ENCODE measurements at places on chromosomes 6 and 20.

DNA sequence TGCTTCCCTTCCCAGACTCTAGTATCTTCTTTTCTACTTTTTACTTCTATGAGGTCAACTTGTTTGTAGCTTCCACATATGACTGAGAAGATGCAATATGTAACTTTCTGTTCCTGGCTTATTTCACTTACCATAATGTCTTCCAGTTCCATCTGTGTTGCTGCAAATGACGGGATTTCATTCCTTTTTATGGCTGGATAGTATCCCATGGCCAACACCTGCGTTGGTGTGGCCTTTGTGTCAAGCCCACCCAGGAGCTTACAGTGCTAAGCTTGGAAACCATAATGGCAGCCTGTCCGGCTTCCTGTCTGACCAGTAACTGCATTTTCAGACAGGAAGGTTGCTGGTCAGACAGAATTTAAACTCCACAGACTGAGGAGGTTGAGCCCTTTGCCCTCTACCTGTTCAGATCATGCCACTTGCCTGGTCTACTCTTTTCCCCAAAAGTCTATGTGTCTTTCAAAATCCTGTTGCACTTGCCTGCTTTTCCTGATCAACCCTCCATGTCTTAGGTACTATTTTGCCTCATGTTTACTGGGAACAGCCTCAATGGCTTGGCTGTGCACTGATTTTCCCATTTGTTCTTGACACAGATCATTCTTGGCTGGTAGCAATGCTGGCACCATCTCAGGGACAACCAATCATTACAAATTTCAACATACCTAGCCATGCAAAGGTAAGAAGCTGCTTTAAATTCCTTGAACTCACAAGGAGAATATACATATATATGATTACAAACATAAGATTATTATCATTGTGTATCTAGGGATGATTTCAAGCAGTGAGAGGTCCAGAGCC is 114.3 kb upstream of the PLEKHG1 start:
- DNase-seq, result no peak

DNA sequence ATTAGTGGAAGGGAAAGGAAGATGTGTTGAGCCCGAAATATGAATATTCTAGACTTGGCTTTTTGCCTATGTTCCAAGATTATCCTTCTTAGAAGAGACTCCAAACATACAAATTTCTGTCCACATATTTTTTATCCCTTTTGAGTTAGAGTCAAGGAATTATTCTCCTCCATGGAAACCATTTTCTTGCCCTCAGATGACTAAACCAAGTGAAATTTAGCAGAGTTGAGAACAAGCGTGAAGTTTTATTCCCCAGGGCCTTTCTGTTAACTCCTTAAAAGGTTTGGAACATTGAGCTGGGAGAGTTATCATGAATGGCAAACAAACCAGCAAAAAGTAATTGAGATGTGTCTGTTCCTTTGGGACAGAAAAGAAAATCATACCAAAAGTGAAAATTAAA is 286.1 kb upstream of the PLCB4 start:
- DNase-seq, result no peak

- DNase-seq, result no peak
These were observed 661.4 kb downstream of the EPHA7 start for GRCh38 chr6:92757925-92758324.

GRCh38 chr6:110971468-110971867 is 10.4 kb upstream of the RPF2 start:
- DNase-seq, result no peak

DNA sequence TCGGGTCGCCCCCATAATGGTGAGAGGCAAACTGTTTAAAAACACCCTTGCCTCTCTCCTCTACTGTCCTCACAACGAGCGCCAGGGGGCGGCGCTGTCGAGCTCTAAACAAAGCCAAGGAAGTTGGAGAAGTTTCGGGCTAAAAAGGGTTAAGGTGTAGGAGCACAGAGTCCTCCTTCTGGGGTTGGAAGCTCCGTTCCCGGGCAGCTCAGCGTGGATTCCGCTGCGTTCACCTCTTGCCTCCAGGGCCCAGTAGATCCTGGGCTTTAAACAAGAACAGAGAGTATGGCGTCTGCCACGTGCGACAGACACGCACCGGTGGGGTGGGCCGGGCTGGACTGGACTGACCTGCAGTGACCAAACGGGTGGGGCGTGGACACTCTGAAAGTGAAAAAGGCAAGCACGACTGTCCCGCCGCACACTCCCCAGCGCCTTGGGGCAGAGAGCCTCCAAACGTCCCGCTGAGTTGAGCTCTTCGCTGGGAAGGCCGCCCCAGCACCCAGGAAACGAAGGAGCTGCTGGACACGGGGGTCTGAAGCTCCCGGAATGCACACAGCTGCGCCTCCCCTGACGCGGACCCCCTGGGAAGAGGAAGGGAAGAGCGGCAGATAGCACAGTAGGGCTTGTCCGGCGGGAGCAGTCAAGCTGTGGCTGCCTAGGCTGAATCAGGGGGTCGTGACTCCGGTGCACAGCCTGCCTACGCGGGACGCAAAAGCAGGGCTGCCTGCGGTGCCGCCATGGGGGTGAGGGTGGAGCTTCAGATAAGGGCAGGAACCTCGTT is 1.6 kb upstream of the THBD start:
- DNase-seq, result no peak

- no peak for DNase-seq
These were observed 1.2 kb downstream of the DUSP22 start for GRCh38 chr6:293193-294174.

DNA sequence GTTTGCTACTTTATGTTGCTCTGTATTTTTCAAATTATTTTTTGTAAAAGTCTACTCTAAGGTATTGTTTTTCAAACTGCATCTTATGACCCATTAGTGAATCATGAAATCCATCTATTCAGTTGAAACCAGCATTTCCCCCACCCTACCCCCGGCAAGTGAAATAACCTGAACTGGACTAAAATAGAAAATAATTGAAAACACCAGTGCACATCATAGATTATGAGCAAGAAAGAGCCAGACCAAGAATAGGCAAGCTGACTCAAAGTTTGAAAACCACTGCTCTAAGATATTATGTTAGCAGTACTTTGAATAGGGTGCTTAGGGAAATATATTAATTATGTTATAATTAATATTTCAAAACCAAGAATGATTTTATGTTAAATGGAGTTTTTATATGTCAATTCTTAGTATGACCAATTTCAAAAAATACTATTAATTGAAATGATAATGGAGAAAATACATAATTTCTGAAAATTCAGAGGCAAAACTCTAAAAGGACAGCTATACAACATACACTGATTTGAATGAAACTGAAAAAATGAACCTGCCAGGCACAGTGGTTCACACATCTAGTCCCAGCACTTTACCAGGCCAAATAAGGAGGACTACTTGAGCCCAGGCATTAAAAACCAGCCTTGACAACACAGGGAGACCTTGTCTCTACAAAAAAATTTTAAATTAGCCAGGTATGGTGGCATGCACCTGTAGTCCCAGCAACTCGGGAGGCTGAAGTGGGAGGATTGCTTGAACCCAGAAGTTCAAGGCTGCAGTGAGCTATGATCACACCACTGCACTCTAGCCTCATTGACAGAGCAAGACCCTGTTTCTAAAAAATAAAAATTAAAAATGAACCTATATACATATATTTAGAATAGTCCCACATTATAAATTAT is 112.0 kb downstream of the CDK19 start:
- DNase-seq, result no peak

DNA sequence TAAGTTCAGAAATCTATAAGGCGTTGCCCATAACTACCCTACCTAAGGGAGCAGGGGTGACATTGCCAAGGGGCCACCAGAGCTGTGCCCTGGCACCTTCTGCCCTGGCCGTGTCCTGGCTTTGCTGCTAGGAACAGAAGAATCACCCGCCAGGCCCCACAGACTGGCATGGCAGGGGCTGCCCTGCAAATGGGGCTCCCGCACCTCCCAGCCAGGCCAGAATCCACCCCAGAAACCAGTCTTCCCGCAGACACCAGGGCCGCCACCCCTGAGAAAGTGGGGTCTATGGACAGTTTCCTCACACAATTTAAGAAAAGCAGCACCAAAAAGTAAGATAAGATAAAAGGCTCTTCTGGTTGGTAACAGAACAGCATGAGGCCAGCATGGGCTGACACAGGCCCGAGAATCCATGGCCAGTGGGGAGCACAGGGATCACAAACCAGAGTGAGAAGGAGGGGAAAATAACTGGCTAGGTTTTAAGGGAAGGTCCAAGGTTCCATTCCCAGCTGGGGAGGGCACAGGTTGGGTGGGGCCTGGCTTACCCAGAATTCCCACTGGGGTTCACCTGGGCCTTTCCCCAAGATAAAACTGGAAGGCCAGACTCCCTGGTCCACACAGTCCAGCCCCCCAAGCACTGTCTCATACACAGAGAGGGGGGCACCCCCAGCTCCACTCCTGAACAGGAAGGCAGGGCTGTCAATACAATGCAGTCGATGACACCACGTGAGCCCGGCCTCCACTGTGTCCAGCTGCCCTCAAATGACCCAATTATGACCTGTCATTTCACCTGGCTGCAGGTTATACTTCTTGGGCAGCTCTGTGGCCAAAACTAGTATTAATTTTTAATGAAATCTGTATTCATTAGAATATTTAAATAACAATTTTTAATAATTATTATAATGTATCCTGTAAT is 59.4 kb downstream of the PYGB start:
- DNase-seq, result no peak

DNA sequence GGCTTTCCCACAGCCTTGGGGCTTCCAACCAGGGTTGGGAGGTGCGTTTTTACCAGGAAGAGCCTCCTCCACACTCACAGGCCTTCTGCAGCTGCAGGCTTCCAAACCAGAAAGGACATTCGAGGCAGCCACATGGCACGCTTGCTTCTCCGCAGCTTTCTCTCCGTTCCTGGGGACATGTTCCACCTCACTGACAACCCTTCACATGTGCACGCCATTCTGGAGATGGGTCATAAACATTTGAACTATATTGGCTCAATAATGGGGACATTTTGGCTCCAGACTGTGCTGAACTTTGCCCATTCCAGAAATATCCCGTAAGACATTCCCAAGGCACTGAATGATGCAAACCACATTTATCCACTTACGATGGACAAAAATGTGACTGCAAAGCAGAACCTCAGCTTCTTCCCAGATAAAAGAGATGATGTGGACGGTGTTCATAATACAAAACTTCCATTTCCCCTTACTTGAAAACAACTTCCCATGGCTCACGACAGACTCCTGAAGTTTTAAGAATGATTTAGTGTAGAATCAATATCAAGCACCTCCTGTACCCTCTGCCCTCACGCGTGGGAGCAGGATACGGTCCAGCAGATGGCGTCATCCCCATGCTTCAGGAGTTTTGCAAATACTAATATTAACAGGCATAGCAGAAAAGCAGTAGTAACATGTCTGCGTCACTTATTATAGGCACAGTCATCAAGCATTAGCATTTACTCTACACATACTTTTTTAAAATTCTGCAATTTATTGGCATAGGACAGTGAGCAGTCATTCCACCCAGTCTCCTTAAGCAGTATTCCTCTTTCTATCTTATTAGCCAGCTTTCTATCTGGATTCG is 25.4 kb upstream of the FOXF2 start:
- DNase-seq, result no peak

- no peak for DNase-seq
These were observed 32.4 kb upstream of the TIAM2 start for GRCh38 chr6:154962753-154963152.

DNA sequence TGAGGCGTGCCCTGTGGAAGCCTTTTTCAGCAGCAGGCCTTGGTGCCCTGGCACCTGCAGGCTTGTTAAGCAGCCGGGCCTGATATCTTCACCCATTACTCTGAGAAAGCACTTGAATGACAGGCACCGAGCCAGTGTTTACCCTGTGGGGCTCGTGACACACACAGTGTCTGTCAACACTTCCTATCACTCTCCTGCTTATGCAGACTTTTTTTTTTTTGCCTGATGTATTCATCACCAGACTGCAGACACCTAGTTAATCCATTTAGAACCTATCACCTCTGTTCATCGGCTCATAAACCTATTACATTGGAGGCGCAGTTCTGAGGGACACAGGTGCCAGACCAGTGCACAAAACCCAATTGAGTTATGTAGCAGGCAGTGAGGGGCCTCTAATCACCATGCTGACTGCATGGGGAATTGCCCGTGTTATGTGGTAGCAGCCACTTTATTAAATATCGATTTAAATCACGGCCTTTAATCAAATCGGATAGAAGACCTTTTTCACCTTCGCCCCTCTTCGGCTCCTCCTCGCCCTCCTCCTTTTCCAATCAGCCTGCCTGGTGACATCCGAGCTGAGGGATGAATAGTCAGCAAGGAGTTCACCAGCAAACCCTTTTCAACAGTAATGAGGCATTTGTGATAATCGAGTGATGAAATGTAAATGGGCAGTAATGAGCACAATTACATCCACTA is 962.9 kb upstream of the SLC35B3 start:
- DNase-seq, result no peak

DNA sequence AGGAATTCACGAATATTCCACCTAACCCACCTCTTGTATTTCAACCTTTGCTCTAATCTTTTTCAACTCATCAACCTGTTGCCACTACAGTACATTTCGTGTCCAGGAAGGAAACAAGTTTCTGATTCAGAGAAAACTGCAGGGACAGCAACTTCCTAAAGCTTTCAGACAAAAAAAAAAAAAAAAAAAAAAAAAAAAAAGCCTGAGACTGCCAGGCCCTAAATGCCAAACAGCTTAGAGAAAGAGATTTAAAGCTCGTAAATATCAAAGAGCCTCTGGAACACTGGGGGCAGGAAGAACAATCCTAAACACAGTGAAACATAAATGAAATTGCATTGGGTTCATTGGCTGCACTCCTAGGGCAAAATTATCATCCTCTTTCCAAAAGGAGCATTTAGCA is 411.2 kb upstream of the SPTLC3 start:
- no peak for DNase-seq

DNA sequence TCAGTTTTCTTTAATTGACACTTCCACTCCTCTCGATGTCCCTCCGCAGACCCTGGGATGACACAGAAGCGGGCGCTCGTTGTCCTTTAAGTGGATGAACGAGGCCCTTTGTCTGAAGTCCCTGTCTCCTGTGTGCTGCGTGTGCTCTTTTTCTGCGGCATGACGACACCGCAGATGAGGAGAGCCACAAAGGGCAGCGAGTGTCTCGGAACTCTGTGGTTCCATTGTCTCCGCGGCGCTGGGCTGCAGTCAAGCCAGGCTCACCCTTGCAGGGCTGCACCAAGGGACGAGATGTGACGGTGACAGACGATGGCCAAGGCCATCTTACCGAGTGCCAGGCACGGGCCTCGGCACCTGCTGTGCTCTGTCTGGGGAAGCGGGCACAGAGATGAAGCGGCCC is 10.6 kb downstream of the PRR18 start:
- DNase-seq, result no peak

All from stimulated activated naive CD4-positive, alpha-beta T cell treated with Interleukin-2 at 50 U/mL for 16 hours (primary cell).